Activated T-helper 1 cell treated with anti-CD3 and anti-CD28 coated beads, Interleukin-2, amount 50 U/mL, for 16 hours (primary cell): ENCODE measurements at places on chromosomes 12 and 14.

DNA sequence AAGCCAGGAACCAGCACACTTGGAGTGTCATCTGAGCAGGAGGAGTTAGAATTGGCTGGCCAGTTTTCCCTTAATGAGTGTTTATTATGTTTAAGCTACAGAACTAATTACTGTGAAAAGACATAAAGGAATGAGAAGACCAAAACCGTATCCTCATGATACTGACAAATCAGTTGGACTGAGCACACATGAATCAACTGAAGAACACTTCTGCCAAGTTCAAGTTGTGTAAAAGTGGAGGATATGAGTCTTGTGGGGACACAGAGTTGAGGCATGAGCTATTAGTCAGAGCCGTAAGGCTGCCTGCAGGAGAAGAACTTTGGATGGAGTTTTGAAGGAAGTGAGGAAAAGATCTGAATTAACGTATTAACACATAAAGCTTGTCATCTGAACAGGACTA is 43.1 kb downstream of the HMGA2 start:
- DNase-seq = no peak

GRCh38 chr12:2677142-2677880 is 117.5 kb upstream of the FKBP4 start:
- no peak for DNase-seq

GRCh38 chr14:92603309-92604242 is 90.0 kb downstream of the RIN3 start:
- peak; percentile 12 for DNase-seq

DNA sequence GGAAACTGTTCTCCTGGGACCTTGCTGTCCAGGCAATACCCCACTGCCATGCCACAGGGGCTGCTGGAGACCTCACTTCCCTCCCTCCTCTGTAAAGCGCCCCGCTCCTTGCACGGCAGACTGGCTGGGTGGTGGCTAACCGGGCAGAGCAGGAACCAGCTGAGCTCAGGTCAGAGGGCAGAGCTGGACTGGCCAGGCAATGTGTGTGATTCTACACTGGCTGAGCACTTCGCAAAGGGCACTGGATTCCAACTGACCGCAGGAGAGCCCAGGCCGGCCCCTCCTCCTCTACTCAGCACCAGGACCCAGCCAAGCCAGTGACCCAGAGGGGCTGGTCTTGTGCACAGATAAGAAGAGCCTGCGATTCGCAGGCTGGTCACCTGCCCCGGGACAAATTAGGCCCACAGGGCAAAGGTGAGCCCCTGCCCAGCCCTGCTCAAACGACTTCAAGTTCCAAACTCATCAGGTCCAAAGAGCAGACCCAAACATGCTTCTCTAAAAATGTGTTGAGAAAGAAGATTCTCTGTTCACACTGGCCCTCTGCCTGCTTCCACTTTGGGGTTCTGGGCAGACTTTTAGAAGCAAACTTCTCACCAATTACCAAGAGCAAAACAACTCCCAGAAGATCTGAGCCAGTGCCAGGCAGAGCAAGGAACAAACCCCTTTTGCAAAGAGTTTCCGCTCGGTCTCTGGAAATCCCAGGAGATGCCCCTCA is 54.9 kb upstream of the DIO3 start:
- DNase-seq = no peak

- no peak for DNase-seq
Observed at GRCh38 chr12:6250343-6250742, 50.1 kb downstream of the CD9 start.

DNA sequence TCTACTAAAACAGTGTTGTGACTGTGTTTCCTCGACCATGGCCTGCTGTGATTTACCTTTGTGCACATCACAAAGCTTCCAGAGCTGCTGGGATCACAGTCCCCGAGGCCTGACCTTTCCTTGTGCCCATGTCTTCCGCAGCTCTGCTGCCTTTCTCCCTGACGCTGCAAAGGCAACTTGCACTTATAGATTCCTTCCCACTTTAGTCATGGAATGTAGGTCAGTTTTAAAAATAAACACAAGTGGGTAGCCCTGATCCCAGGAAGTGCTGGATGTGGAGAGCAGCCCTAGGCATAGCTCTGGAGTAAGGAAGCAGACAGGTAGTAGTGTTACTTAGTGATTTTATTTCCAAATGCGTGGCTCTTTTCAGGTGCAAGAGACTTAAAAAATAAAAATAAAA is 825.7 kb downstream of the AACS start:
- DNase-seq = no peak

DNA sequence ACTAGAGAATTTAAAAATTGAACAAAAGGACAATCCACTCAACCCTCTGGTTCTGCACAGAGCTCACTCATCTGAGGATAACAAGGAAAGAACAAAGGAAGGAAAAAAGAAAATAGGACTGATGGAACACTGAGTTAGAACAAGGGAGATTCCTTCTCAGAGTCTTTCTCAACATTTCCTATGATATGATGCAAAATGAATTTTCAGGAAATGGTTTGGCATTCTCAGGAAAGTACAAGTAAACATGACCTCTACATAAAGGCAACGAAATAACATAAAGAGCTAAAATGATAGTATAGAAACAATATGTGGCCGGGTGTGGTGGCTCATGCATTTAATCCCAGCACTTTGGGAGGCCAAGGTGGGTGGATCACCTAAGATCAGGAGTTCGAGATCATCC is 135.8 kb downstream of the ITPR2 start:
- DNase-seq = no peak

DNA sequence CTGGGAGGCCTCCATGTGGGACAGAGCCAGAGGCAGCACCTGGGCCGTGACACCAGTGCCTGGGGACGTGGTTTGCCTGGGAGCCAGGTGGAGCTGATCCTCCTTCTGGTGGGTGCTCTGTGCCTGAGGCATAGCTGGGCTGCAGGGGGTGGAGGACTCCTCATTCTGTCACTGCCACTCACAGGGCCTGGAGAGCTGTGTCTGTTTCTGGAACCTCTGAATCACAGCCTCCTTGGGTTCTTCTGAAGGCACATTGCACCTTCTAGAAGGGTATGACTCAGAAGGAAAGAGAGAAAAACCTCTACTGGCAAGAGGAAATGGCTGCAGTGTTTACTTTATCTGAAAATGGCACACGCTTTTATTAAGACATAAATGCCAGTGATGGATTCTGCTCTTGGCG is 659.8 kb downstream of the VRK1 start:
- DNase-seq = no peak

DNA sequence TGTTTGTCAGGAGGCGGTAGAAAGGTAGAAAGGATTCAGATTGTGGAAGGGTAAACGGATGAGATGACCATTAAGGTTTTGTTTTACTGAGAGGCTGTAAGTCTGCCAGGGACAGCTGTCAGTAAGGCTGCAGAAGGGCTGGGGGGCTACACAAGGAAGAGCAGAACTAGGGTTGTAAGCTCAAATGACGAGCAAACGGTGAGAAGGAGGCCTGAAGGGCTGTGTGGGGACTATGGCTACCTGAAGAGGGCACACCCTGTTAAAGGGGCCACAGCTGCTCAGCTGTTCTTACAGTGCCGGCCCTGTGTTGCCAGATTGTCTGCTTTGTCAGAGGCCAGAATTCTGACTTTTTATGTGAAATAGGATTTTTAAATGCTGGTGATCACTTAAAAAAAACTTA is 19.1 kb downstream of the VASH1 start:
- DNase-seq = no peak

DNA sequence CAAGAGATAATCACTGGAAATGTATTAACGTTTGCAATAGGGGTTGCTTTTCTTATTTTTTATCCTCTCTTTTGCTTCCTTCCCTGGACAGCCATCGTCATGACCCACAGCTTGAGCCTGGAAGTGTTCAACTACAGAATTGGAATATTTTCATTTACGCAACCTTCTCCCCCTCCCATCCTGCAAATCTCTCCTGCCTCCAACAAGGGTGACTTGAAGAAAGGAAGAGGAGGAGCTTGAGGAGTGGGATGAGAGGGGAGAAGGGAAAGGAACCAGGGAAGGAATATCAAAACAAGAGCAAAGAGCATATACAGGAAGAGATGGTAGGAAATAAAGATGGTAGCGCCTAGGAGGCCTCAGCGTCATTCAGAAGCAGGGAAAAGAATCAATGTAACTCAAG is 1.6 kb upstream of the MANSC4 start:
- no peak for DNase-seq

DNA sequence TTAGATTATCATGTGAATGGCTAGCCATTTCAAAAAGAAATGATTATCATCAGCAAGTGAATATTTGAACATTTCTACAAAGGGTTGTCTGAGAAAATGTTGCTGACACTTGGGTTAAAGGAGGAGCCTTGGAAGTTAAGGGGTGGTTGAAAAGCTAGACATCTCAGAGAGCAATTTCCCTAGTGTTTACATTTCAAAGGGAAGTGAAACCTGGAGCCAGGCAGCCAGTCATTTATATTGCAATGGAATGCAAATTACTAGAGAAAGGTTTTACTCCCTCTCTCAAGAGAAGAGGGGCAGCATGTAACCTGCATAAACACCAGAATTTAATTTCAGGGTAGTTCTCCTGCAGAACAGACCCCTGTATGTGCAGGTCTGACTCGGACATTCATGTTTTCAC is 279.0 kb downstream of the SLC16A7 start:
- DNase-seq = no peak

GRCh38 chr14:53536446-53536845 is 383.3 kb upstream of the DDHD1 start:
- no peak for DNase-seq

- no peak for DNase-seq
Observed at GRCh38 chr12:4223273-4223845, 50.2 kb upstream of the CCND2 start.

DNA sequence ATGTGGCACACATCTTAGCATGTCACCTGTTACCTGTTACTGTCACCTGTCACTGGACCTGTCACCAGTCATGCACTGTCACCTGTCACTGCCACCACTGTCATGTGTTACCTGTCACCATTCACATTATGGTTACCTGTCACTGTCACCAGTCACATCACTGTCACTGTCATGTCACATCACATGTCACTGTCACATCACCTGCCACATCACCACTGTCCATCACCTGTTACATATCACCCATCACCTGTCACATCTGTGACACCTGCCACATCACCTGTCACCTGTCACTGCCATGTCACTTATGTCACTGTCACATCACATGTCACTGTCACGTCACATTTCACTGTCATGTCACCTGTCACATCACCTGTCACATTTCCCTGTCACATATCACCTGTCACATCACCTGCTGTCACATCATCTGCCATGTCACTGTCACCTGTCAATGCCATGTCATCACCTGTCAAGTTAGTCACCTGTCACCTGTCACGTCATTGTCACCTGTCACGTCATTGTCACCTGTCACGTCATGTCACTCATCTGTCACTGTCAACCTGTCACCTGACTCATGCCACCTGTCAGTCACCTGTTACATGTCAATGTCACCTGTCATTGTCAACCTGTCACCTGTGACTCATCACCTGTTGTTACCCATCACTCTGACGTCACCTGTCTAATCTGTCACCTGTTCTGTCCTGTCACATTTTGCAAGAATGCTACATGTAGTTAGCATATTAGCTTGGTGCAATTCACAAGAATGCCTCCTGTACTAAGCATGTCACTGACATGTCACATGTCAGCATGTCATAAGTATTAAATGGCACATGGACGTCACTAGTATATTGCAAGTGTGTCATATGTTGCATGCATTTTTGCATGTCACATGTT is 29.0 kb upstream of the TESC start:
- DNase-seq = no peak

DNA sequence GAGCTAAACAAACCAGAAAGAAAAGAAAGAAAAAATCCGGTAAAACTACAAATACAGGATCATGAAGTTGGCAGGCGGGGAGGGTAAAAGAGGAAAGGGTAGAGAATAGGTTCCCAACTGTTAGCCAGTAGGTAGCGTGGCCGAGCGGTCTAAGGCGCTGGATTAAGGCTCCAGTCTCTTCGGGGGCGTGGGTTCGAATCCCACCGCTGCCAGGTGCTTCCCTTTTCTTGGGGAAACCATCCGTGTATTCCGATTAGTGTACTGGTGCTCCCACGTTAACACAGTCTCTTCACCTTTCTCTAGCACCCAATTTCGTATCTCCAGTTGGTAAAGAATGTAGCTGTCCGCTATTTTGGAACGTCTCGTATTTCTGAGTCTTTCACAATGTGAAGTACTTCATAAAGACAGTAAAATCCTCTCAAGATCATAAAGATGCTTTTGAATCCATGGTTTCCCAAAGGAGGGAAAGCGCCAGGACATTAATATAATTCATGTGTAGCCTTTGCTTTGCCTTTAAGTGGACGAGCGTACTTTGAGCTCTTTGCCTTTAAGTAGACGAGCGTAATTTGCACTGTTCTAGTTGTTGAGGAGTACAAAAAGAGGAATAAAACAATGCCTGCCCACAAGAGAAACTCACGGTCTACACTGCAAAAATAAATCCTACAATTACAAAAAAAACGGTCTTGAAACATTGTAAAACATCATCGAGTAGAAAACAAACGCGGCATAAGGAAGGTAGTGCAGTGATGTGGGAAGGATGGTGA is 19.0 kb upstream of the RNASE12 start:
- peak; percentile 33 for DNase-seq

GRCh38 chr12:47777741-47778558 is 4.9 kb downstream of the SLC48A1 start:
- DNase-seq = no peak

DNA sequence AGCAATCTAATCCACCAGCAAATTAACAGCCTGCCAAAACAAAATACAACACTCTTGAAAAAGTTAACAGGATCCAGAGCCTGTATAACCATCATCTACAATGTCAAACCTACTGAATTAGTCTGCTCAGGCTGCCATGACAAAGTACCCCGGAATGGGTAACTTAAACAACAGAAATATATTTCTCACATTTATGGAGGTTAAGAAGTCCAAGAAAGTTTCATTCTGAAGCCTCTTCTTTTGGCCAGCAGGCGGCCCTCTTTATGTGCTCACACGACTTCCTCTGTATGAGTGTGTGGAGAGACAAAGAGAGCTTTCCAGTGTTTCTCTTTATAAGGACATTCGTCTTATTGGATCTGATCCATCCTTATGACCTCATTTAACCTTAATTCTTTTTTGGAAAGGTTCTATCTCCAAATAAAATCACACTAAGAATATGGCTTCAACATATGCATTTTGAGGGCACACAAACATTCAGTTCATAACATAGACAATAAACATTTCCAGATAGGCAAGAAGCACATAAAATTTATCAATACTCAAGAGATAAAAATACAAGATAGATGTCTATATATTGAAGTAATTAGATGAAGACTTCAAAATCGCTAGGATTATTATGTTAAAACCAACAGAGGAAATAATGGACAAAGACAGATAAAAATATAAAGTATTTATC is 5.9 kb upstream of the RERG start:
- no peak for DNase-seq
